Stimulated activated CD4-positive, alpha-beta T cell treated with anti-CD3 and anti-CD28 coated beads, TNF-alpha, amount 100 ng/mL, for 4 hours (primary cell): ENCODE measurements at places on chromosomes 16 and 17.
A peak's percentile ranks its signal among the peaks of the same experiment; 100 is the strongest.

DNA sequence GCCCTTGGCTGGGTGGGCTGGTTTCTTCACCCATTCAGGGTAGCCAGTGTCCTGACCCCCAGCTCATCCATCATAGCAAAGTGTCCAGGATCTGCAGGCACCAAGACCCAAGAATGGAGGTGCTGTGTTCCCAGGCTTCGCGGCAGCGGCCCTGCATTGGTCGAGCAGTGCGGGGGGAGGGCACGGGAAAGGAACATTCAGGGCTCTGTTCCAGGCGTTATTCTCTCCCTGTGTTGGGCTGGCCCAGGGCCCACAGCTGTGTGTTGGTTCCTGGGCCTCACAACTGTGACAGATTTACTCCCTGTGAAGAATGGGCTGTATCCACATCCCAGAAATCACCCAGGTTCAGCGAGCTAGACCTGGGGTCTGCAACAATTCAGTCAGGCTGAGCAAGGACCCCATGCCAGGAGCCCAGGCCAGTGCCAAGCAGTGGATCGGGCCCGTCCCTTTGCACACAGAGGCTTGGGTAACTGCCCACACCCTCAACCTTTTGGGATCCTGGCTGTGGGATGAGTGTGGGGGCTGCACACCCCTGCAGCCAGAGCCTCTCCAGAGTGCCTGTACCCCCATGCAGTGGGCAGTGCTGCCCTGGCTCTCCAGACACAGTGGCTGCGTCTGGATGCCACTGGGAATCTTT lies 10.0 kb downstream of the GPT2 start:
- no peak for DNase-seq

GRCh38 chr17:1803280-1803679 lies 26.4 kb downstream of the SMYD4 start:
- DNase-seq, result no peak

- no peak for DNase-seq
These were observed 39.7 kb downstream of the RPTOR start for GRCh38 chr17:80584176-80584905.

DNA sequence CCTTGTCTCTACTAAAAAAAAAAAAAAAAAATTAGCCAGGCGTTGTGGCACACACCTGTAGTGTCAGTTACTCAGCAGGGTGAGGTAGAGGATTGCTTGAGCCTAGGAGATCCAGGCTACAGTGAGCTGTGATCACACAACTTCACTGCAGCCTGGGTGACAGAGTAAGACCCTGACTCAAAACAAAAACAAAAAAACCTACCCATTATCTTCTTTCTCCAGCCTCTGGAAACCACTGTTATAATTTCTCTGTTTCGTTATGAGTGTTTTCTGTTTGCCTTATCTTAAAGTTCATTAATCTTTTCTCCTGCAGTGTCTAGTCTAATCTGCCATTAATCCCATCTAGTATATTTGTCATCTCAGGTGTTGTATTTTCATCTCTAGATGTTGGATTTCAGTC lies 18.6 kb upstream of the CLTC start:
- no peak for DNase-seq

- no peak for DNase-seq
These were observed 22.8 kb downstream of the G6PC3 start for GRCh38 chr17:44093231-44093900.

- DNase-seq, result no peak
These were observed 78.3 kb upstream of the LHX1 start for GRCh38 chr17:36859003-36859300.

- no peak for DNase-seq
These were observed 5.5 kb downstream of the CCDC182 start for GRCh38 chr17:57739402-57740234.

- no peak for DNase-seq
These were observed 31.5 kb downstream of the CDK5RAP3 start for GRCh38 chr17:48002266-48002915.

GRCh38 chr16:30766206-30766932 lies 4.2 kb downstream of the RNF40 start:
- no peak for DNase-seq

GRCh38 chr17:79305768-79306423 lies 231.3 kb downstream of the ENGASE start:
- DNase-seq, result no peak

DNA sequence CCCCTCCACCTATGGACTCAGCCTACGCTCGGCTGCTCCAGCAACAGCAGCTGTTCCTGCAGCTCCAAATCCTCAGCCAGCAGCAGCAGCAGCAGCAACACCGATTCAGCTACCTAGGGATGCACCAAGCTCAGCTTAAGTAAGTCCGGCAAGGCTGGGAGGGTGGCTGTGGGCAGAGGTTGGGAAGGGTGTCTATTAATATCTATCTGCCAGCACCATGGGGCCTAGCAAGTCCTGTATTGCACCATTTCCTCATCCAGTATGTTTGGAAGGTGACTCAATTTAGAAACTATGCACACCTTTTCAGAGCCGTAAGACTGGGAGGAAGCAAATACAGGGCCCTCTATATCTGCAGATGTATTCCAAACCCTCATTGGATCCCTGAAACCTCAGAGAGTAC lies 45.0 kb upstream of the ARHGAP44 start:
- no peak for DNase-seq

GRCh38 chr17:66466840-66467367 lies 164.5 kb downstream of the PRKCA start:
- peak; percentile 14 for DNase-seq

- no peak for DNase-seq
These were observed 2.5 kb upstream of the SLC6A4 start for GRCh38 chr17:30238003-30238344.

DNA sequence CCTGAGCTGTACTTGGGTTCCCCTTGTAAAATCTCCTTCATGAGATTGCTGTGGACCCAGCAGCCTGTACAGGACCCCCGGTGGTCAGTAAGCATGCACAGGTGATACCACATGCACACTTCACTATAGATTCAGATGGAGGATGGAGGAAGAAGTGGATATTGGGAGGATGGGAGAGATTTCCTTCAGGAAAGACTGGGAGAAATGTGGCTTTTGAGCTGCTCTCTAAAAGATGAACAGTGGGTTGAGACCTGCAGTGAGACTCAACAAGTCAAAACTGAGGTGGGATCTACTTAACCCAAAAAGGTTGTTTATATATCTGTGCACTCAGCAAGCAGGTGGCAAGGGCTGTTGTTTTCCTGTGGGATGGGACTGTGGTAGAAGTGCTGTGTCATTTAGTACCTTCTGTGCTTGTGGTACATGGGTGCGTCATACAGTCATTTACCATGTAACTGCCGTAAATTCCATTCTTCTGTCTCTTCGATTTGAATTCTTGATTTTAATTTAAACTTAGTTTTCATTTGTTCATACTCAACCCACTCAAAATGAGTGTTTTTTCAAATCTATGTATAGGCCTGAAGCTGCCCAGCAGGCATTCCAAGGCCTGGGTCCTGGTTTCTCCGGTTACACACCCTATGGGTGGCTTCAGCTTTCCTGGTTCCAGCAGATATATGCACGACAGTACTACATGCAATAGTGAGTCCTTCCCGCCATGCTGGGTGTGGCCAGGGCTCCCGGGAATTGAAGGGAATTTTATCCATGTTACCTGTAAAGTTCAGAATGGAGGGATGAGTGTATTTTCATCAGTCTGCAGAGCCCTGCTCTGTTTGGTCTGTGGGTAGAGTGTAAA lies 6.9 kb downstream of the HERPUD1 start:
- DNase-seq, result no peak

GRCh38 chr17:11287791-11288190 lies 46.8 kb downstream of the SHISA6 start:
- no peak for DNase-seq

- DNase-seq, result no peak
These were observed 942 bp downstream of the LDAF1 start for GRCh38 chr16:21159281-21159951.

- DNase-seq, result no peak
These were observed 17.1 kb downstream of the C16orf74 start for GRCh38 chr16:85733839-85734170.

GRCh38 chr16:50268352-50268751 lies 2.0 kb downstream of the ADCY7 start:
- DNase-seq, result no peak

GRCh38 chr16:30430428-30430970 lies 669 bp upstream of the DCTPP1 start:
- no peak for DNase-seq

GRCh38 chr17:37506678-37507077 lies 17.0 kb downstream of the DUSP14 start:
- DNase-seq, result no peak

DNA sequence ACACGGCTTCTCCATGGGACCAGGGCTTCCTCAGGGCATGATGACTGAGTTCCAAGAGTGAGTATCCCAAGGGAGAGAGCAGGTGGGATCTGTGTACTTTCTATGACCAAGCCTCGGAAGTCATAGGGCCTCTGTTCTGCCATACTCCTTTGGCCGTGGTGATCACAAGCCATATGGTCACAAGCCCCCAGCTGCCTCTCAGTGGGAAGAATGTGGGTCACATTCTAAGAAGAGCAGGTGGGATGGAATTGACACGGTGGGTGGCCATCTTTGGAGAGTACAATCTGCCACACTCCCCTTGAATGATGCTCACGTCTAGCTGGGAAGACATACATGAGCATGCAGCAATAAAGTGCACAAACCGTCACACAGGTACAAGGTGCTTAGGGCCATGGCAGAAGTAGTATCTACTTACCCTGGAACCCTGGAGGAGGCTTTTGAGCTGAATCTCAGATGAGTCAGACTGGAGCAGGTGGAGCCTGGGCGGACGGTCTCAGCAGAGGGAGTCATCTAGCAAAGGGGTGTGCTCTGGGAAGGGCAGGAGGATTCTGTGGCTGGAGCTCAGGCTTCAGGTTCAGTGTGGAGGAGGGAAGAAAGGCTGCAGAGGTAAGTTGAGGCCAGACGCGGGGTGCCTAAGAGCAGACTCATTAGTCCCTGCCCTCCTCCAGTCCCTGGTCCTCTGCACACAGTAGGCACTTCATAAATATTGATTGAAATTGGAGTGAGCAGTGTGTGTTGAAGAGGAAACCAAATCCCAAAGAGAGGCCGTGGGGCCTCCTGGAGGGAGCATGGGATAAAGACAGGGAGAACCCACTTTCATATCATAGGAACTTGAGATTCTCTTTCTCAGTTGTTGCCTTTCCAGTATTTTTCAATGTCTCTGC lies 26.6 kb downstream of the GOSR2 start:
- DNase-seq, result no peak

- DNase-seq, result no peak
These were observed 544.8 kb upstream of the EEF2KMT start for GRCh38 chr16:5642436-5642835.

- no peak for DNase-seq
These were observed 1.3 kb downstream of the NTAN1 start for GRCh38 chr16:15054357-15055140.

DNA sequence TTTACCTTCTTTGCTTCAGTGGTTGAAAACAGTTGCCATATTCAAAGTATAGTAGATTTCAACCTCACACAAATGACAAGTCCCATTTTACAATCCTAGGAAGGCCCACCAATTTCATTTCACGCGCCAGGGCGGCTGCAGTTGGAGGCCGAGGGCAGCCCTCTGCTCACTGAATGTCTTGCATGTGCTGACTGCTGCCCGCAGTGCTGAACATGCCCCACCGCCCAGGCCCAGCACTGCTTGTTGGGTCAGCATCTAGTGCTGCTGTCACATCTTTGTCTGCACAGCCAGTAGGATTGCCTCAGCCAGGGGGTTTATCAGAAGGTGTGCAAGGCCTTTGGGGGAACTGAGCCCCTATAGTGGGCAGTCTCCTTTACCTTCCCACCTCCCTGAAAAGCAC lies 11.5 kb downstream of the SMCR8 start:
- DNase-seq, result no peak

GRCh38 chr17:21029036-21029435 lies 13.8 kb downstream of the USP22 start:
- no peak for DNase-seq

DNA sequence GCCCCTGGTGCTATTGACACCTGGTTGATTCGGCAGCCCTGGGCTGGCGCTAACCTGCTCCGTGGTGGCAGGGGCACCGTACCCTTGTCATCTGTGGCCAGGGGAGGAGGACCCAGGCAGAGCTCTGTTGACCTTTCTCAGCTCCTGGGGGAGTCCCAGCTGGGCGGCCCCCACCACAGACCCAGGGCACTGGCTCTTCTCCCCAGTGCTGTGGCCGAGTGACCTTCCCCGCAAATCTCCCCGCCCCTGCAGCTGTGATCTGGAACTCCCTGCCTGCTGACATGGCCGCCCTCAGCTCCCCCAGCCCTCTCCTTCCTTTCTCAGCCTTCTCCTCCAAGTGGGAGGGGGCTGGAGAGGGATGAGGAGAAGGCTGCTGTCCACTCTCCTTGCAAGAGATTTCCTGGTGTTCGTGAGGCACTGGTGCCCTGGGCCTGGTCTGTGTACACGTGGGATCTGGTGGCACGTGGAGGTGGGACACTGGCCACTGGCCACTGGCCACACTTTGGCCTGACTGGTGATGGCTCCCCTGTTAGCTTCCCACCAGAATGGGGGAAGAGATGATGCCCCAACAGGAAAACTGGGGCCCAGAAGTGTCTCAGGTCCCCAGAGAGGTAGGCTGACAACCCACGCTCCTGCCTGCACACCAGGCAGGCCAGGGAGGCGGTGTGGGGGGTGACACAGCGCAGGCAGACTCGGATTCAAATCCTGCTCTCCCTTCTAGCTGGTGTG lies 8.2 kb downstream of the FMNL1 start:
- DNase-seq, result no peak

DNA sequence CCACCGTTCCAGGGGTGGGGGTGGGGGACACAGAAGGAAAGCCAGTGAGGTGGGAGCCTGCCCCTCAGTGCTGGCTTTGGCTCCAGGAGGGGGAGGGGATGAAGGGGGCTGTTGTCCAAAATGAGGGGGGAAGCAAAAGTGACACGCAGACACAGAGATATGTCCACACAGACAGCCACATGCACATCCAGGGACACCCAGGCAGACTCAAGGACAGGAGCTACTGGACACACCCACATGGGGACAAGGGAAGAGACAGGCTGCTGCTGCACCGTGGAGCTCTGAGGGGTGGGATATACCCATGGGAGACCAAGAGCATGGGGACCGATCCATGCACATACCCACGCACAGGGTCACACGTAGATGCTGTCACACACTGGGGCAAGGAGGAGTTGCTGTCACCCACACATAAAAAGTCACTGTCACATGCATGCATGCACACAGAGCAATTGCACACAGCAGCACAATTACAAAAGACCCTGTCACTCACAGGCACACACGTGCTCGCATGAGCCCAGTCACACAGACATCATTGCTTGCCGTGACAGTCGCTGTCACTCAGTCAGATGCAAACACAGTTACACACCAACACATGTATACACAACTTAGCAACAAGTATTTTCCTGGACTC lies 1.3 kb downstream of the THRA start:
- no peak for DNase-seq

GRCh38 chr16:1787322-1788094 lies 4.7 kb downstream of the NUBP2 start:
- DNase-seq, result no peak
